ENCODE measurements at places on chromosomes 6 and 20.
A peak's percentile ranks its signal among the peaks of the same experiment; 100 is the strongest.

DNA sequence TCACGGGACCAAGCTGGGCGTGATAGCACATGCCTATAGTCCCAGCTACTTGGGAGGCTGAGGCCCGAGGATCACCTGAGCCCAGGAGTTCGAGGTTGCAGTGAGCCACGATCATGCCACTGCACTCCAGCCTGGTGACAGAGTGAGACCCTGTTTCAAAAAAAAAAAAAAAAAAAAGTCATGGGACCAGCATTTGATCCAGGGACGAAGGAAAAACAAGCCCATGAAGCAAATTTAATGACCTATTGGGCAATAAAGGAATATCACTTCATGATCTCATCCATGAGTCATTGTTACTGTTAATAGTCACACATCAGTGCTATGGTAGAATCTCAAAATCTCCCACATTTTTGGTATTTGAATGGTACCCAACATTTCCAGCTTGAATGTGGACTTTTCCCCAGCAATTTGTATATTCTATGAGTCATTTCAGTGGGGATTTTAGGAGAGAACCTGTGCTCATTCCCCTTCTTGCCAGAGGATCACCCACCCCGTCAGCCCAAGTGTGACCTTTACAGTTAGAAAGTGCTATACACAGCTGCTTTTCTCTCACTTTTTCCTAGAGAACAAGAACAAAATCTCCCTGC, 8.5 kb upstream of the SOD2 start:
- peak; percentile 91 for DNase-seq

DNA sequence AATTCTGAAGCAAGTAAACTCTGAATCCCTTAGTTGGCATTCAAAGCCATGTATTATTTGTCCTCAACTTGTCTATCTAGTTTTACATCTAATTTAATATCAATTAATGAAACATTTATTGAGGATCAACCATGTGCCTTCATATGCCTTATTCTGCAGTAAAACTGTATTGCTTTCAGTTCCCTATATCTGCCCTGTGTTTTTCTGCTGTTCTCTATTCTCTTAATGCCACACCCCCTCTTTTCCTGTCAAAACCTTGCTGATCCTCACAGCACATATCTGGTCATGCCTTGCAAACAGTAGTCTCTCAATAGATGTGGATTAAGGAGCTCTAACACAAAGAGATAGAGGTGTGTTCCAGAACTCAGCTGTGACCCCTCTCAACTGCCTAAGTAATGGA, 2.0 kb downstream of the FIG4 start:
- DNase-seq, result no peak

DNA sequence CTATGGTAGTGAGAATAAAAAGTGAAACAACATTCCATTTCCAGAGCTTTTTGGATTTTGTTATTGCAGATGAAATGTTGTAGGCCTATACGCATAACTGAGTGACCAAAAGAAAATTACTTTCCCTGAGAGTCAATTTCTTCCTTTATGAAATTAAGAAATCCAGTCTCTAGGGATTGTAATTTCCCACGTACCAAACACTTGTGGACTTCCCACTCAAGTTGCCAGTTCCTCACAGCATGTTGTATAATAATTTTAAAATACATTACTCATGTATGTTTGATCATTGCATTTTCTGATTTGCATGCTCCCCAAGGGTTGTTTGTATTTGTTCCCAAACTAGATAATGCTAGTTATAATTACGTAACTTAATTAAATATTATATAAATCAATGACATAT, 12.0 kb upstream of the PRDM1 start:
- no peak for DNase-seq

DNA sequence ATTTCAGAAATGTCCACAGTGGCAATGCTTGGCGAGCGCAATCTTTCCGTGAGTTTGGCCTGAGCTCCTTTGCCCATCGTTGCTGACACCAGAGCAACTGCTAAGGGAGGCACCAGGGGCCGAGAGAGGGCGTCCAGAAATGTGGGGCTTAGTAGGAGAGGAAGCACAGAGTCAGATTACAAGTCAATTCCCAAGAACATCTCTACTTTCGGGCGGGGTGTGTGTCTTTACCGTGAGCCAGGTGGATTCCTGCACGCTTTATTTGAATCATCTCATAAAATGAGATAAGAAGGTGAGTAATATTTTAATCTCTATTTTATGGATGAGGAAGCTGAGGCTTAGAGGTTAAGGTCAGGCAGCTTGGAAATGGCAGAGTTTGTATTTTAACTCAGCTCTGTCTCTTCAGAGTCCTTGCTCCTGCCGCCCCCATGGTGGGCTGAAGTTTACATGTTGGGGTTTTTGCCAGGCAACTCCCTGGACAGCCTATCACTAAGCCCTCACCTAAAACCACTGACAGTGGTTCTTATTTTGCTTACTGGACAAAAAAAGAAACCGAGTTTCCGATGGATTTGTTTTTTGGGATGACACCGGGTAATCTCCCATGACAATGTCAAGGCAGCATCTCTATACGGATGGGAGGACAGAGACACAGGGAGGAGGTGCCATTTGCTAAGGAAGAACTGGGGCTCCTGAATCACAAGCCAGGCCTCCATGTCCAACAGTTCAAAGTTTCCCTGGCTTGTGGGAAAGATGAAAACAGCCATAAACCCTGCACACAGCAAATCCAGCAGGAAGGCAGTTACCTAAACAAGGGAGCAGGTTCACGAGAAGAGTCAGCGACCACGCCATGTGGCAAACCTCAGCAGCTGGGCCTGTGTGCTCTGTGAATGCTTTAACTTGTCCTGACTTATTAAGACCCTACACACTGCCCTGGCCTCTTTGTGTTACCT, 112.6 kb upstream of the SLC24A3 start:
- DNase-seq, result no peak

- peak; percentile 98 for DNase-seq
Observed at GRCh38 chr6:148440877-148441453, 98.3 kb downstream of the SASH1 start.

DNA sequence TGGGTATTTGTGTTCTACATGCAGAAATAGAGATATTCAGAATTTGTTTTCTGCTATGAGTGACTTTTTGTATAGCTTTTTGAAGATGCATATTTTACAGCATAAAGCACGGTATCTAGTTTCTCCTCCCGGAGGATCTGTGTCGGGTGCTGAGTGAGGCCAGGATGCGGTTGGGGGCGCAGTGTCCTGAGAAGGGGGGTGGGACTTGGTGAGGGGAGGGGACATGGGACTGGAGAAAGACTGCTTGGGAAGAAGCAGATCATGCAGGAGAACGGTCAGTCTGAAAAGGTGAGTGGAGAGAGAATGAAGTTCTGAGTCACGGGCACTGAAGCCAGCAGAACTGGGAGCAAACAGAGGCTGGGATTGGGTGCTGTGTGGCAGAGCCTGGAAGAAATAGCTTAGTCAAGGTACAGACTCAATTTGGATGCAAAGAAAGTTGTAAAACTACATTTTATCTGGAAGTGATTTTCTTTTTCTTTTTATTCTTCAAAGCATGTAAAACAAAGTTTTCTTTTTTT, 44.0 kb downstream of the STX11 start:
- DNase-seq, result no peak

DNA sequence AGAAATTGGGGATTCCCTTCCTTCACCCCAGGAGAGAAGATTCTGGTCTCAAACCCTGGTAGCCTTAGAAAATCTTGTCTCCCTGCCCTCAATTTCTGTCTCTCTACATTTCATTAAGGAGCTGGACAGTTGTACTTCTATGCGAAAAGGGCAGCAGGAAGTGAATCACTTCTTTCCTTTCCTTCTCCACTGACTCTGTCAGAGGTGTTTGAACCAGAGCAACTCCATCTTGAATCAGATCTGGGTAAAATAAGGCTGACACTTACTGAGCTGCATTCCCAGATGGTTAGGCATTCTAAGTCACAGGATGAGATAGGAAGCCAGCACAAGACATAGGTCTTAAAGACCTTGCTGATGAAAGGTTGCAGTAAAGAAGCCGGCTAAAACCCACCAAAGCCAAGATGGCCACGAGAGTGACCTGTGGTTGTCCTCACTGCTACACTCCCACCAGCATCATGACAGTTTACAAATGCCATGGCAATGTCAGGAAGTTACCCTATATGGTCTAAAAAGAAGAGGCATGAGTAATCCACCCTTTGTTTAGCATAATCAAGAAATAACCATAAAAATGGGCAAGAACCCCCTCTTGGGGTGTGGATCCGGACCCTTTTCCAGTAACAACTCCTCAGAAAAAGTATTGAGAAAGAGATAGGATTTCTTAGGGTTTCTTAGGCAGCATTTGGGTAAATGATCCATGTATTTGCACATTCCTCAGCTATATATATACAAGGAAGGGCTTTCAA, 95.8 kb upstream of the PLCB4 start:
- DNase-seq, result no peak

GRCh38 chr20:25378884-25379733, 11.5 kb downstream of the ABHD12 start:
- DNase-seq, result no peak

DNA sequence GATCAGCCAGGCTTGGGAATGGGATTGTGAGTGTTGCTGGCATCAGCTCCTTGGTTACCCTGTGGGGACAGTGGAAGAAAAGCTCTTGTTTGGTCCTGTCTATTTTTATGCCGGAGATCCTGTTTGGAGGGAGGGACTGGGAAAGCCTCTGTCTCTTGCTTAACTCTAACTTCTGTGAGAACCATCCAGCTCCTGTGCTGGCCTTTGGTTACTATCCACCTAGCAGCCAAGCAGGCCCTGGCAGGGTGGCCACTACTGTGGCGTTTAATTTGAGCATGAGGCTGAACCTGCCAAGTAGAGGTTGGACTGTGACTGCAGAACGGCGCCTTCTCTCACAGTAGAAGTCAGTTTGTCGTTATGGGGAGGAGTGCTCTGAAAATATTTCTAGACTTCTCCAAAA, 193.3 kb downstream of the UTRN start:
- DNase-seq, result no peak

- DNase-seq, result no peak
Observed at GRCh38 chr6:37731888-37732287, 34.2 kb upstream of the MDGA1 start.

DNA sequence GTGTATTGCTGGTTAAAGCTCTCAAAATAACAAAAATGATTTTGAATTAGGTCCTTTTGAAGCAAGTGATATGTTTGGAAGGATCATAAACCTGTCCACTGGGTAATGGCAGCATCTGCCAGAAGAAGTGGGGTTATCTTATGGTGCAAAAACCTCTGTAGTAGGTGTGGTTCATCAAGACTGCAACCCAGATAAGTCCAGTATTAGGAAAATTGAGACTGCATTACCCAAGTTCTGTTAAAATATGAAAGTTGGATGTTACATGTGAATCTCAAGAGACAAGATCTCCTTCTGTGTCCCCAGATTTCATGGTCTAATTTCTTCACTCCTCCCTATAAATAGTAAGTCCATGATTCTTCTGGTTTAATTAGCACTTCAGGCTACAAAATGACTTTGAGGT, 59.4 kb downstream of the RPRD1B start:
- DNase-seq, result no peak

DNA sequence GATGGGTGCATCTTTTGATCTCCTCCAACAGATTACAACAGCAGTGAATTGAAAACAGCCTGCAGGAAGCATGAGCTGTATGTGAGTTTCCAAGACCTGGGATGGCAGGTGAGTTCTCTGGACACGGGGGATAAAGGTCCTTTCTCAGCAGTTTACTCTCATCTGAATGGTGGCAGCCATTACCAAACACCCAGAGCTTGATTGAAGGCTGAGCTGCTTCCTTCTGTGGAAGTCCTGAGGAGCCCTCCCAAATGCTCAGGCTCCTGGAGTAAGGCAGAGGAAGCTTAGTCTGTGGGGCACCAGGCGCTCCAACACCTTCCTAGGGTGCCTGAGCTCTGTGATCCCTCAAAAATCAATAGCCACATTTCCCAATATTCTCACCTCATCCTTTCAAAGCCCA, 31.5 kb downstream of the TXNDC5 start:
- no peak for DNase-seq

All from fibroblast of pulmonary artery (primary cell).